Tibial nerve (tissue), 4 donors: ENCODE measurements at places on chromosomes 16 and 17.

GRCh38 chr17:13107676-13108235 is 89.9 kb upstream of the ELAC2 start:
- no peak for DNase-seq

DNA sequence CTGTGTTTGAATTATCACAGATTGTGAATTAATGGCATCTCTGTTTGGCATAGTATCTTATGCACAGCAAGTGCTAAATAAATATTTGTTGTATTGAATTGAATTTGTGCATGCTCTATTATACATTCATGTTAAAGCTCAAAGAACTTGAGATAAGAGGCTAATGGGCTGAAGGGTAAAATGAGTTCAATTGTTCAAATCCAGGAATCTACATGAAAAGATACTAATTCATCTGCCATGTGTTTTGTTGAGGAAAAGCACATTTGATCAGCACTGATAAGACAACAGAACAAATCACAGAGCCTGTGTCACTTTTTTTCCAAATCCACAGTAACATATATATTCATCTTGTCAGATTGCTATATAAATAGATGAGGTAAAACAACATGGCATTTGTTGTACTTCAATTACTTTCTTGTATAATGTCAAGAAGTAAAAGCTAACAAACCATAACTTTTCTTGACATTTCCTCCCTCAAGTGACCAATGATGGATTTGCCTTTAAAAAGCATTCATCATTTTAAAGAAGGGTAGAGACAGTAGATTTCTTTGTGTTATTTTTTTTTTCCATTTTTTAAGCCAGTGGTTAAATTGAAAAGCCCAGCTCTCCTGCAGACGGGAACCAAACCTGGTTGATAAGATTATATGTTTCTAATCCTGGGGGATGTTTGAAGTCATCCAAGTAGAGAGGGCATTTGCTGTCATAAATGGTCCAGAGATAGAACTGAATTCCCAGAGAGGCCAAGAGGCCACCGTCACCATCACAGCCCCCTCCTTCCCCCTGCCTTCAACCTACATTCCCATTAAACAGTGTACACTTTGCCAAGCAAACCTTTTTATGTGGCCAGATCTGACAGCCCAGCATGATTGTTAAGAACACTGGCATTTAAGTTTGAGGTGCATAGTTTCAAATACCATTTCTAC is 123.0 kb downstream of the CHD9NB start:
- no peak for DNase-seq

DNA sequence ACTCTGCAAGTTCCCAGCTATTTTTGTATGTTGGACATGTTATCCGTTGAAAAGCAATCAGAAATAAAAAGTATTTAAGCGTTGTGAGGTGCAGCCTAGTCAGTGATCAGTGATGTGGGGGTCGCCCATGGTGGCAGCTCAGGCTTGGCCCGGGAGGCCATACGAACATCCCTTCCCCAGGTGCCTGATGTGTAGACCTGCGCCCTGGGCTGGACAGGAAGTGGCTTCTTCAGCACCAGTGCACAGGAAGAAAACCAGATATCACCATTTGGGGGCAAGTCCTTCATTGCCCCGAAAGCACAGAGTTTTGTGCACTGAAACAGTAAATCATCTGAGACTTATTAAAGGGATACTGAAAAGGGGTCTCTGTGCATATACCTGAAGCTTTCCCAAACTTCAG is 98.9 kb downstream of the SOCS1 start:
- no peak for DNase-seq

DNA sequence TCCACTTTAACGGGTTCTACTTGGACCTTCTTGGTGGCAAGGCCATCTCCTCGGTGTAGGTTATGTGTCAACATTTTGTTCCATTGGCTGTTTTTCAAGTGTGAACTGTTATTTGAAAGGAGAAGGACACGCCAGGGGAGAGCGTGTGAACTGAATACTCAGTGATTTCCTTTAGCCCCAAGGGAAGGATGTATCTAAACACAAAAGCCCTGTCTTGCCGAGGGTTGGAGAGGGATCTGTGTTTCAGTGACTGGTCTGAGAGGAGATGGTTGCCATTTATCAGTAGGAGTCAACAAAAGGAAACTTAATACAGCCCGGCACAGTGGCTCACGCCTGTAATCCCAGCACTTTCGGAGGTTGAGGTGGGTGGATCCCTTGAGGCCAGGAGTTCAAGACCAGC is 50.0 kb downstream of the USP10 start:
- DNase-seq = no peak

DNA sequence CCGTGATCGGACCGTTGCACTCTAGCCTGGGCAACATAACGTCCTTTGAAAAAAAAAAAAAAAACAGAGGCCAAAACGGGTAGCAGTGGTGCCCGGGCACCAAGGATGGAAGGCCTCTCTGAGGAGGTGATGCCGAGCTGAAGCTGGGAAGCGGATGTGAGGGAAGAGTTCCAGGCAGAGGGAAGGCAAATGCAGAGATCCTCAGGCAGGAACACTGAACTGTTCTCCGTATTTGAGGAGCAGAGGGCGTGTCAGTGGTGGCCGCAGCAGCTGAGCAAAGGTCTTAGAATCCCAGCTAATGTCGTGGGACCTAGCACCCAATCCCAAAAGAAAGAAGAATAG is 656 bp upstream of the KCTD13 start:
- DNase-seq = no peak

- DNase-seq = no peak
Observed at GRCh38 chr17:4389079-4389478, 22.6 kb upstream of the UBE2G1 start.

DNA sequence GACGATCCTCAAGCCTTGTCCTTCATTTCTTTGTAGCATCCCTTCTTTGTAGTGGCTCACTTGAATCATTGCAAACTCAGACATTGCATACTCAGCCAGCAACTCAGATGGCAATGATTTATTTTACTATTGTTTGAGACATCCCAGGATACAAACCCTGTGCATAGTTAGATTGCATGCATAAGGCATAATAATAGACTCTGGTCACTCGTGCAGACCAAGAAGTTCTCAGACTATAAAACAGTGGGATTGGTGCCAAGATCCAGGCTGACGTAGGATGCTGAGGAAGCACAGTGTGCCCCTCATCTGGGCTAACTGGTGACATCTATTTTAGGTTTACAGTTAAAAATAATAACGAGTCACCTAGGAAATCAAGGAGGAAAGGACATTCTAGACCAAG is 142.3 kb downstream of the PMP22 start:
- DNase-seq = no peak

- no peak for DNase-seq
Observed at GRCh38 chr17:59439741-59440211, 108.3 kb downstream of the YPEL2 start.

GRCh38 chr17:13626703-13627102 is 25.0 kb upstream of the HS3ST3A1 start:
- DNase-seq = no peak

DNA sequence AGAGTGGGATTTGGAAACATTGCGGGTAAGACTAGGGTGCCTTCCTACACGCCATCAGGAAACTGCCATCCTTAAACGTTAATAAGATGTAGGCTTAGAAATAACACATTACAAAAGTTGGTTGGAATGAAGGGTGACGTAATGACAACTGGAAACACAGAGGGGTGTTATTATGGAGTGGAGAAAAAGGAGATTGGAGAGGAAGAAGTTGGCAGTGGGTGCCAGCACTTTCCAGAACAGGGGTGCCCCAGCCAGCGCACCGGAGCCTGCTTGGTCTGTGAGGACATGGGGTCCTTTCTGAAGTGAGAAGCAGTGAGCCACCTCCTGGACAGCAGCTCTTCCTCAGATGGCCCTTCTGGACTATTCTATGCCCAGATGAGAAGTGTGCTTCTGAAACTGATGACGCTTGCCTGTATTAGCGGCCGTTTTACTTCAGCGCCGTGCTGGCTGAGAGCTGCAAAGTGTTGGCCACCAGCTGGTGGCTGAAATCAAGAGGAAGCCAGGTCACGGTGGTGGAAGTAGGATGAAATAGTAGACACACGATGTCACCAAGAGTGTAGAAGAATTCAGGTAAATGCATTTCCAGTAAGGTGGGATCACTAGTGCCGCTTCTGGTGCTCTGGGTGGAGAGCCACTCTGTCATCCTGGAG is 244.8 kb downstream of the NTN1 start:
- DNase-seq = no peak

DNA sequence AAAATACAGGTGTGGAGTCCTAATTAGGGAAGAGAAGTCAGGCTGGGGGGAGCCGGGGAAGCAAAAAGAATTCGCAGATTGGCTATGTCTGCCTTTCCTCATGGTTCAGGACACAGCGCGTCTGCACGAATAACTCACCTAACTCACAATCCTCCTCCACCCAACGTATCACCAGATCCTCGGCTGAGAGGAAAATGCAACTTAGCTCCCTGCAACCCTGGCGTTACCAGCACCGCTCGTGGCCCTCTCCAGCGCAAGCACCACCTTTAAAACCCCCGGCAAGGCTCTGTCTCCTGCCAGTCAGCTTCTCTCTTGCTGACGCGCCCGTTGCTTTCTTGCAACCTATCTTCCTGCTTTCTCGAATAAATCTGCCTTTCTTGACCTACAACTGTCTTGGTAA is 49.8 kb upstream of the METRNL start:
- DNase-seq = no peak

DNA sequence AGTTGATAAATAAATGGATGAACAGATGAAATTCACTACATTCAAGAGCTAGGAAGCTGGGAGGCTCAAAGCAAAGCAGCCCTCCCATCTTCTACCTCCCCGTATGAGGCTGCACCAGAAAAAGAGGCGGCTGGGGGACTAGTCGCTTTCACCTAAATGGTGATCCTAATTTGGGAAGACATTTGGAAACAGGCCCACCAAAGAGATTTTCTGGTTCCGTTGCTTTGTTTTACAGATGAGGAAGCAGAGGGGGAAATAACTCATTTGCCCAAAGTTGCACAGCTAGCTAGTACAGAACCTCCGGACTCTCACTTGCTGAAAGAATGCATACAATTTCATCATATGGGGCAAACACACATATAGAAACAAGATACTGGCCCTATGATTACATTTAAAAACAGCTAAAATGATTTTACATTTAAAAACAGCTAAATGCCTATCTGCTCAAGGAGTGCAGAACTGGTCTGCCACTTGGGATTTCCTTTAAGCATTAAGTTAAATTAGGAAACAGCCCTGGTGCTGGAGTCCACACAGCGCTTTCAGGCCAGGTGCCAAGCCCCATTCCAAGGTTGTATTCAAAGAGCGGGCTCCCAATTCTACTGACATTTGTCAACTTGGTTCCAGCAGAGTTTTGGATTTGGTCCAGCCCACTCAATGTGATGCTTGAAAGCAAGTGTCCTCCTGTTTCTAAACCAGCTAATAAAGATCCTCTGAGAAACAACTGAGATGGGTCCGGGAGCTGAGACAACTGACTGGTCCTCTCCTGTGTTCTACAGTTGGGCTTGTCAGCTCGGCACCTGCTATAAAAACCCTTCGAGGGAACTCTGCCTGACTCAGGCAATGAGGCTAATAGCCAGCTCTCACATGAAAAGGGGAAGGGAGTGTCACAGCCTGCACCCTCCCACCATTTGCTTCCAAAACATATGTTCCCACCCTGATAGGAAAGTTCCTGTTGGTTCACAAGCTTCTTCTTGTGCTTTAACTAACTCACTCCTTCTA is 11.7 kb downstream of the ERN1 start:
- DNase-seq = peak; percentile 24

GRCh38 chr16:79723583-79724168 is 123.1 kb upstream of the MAF start:
- DNase-seq = no peak

DNA sequence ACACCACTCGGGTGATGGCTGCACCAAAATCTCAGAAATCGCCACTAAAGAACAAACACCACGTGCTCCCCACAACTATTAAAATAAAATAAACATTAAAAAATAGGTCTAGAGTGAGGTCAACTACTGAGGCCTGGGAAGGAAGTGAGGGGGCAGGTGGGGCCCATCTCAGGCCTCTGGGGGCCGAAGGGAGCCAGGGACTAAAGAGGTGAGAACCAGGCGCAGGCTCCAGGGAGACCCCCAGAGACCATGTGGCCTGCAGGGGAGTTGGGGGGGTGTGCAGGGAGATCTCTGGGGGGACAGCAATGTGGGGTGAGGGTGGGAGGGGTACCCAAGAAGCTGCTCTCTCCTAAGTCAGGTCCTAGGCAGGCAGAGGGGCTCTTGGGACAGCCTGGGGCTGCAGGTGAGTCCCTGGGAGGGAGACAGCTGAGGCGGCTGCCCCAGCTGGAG is 111.3 kb upstream of the SMURF2 start:
- no peak for DNase-seq

DNA sequence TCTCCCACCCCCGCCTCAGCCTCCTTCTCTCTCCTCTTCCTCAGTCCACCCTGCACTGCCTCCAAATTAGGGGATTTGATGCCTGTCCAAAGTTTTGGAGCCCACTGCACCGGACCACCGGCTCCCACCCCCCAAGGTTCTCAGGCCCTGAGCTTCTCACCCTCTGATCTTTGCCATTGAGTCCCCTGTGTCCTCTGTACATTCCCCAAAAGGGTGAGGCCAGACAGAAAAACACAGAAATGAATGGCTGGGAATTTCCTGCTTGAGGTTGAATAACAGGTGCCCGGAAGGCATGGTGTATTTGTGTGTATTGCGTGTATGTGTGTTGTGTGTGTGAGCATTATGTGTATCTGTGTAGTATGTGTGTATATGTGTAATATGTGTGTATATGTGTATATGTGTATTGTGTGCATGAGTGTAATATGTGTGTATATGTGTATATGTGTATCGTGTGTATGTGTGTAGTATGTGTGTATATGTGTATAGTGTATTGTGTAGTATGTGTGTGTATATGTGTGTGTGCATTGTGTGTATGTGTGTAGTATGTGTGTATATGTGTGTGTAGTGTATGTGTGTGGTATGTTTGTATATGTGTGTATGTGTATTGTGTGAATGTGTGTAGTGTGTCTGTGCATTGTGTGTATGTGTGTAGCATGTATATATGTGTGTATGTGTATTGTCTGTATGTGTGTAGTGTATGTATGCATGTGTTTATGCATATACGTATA is 16.0 kb upstream of the CCL17 start:
- no peak for DNase-seq

DNA sequence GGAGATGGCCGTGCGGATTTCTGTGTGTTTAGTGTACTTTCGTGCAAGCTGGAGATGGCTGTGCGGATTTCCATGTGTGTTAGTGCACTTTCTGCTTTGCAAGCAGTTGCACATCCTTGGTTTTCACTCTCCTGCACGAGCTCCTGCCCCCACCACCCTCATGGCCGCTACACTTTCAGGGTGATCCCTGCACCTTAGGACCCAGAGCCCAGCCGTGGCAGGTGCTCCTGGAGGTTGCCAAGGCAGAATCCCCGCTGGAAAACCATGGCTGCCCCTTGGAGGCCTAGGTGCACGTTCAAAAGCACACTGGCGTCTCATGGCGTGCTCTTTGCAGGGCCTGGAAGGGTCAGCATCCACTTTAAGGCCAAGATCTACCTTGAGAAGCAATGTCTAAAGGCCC is 311.0 kb upstream of the TNRC6C start:
- no peak for DNase-seq
